ENCODE measurements at places on chromosomes 16 and 17. TPM values are rescaled to one million over a fixed set of nuclear protein-coding genes. Genes with fewer than 3 reads are reported as not detected.

The MYH2 gene
- not detected for total RNA-seq

The MYO15A gene
- total RNA-seq = 0.79 TPM

The VTN gene
- 5.2 TPM for total RNA-seq

DNA sequence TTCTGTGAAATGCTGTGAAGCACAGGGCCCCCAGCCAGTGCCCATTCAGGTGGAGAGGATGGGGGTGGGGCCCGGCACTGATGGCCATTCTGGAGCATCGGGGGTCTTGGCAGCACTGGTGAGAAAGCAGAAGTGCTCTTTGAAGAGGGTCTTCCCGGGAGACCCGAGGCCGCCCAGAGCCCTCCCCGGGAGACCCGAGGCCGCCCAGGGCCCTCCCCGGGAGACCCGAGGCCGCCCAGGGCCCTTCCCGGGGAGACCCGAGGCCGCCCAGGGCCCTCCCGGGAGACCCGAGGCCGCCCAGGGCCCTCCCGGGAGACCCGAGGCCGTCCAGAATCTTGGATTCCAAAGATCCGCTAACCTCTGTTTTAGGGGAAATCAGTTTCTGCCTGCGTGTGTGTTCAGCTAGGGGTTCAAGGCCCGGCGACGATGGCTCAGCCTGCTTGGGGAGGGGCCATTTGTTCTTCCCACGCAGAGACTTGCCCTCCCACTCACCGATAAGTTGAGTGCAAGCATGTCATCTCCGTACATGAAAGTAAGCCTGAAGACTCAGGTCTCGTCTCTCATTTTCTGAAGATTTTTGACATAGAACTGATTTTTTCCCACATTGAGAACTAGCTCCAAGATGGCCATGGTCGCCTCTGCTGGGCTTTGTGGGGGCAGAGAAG is 35.2 kb upstream of the CAPN15 start:
- no peak for DNase-seq
- no peak overlapping the region for H3K4me3 ChIP-seq
- no peaks in the 10 kb centered on the region for H3K27me3 ChIP-seq
- H3K4me1 ChIP-seq = no peaks in the 10 kb centered on the region
- H3K27ac ChIP-seq = no peak overlapping the region

DNA sequence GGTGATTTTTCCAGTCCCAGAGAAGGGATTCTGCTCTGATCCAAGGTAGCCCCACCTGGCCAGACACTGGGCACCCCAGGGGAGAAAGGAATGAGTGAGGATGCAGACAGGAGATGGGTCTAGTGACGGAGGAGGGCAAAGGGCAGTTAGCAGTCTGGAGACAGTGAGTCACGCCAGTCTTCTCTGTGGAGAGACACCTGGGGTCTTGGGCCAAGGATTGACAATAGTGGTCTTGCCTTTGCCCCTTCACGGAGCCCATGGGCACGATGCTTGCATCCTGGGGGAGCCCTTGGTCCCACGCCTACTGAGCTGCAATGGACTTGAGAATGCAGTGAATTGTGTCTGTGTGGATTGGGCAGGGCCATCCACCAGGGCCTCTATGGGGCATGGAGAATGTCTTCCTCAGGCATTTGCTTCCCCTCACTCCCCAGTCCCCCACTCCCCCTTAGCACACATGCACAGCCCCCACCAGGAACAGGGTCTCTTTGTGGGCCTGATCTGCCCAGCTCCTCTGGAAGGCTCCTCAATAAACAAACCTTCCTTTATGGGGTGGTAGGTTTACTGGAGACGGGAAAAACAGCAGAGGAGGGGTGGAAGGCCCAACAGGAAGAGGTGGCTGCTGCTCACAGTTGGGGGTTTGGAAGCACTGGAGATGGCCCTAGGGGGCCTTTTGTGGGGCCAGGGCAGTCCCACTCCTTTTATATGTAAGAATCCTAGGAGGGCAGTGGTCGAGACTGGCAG is 1.4 kb downstream of the CHAD start:
- no peaks in the 10 kb centered on the region for H3K27me3 ChIP-seq
- no peak overlapping the region for H3K27ac ChIP-seq
- no peaks in the 10 kb centered on the region for H3K36me3 ChIP-seq
- H3K4me3 ChIP-seq = no peak overlapping the region
- no peaks in the 10 kb centered on the region for H3K4me1 ChIP-seq

DNA sequence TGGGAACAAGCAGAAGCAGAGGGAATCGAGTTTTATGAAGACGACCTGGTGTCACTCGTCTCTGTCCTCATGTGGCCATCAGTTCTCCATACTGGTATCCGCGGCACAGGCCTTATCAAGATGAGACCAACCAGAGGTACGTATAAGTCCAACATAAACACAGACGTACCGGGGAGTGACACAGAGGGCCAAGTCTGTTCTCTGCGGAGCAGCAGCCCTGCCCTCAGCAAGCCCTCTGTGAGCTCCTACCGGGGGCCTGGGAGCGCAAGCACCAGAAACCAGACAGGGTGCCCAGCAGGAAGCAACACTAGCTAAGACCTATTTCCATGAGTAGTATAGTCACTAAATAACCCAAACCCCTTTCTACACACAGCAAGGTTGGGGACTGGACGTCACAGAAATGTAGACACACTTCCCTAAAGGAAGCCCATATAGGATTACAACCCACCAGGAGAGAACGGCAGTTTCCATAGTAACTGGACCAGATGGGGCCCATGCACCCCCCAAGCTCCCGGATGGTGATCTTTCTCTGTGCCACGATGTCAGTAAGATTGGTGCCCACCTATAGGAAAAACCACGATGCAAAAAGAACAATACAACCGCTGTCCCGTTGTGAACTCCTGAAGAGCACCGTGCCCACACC is 911 bp downstream of the ARL16 start:
- H3K4me3 ChIP-seq = peak overlapping the region; percentile 97
- no peak overlapping the region for H3K27ac ChIP-seq
- no peaks in the 10 kb centered on the region for H3K27me3 ChIP-seq
- H3K36me3 ChIP-seq = peaks cover 7% of the 10 kb centered on the region

DNA sequence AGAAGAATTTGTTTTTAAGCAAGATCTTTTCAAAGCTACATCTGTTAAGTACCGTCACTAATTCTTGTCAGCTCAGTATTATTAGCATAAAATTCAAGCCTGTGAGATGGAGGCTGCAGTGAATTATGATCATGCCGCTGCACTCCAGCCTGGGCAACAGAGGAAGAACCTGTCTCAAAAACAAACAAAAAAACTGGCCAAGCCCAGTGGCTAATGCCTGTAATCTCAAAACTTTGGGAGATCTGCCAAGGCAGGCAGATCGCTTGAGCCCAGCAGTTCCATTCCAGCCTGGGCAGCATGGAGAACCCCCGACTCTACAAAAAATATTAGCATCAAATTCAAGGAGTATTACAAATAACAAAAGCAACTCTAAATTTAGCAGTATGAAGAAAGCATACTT is 88.0 kb downstream of the STXBP4 start:
- DNase-seq = peak; percentile 29
- peaks cover 4% of the 10 kb centered on the region for H3K4me1 ChIP-seq
- no peaks in the 10 kb centered on the region for H3K27me3 ChIP-seq
- no peaks in the 10 kb centered on the region for H3K36me3 ChIP-seq

- H3K4me1 ChIP-seq = no peaks in the 10 kb centered on the region
- no peak for DNase-seq
- H3K27me3 ChIP-seq = no peaks in the 10 kb centered on the region
- H3K4me3 ChIP-seq = no peak overlapping the region
- H3K36me3 ChIP-seq = no peaks in the 10 kb centered on the region
Measured at GRCh38 chr16:47732523-47733111, 271.5 kb downstream of the PHKB start.

GRCh38 chr17:67221062-67221998 is 23.7 kb downstream of the HELZ start:
- no peaks in the 10 kb centered on the region for H3K36me3 ChIP-seq
- no peak overlapping the region for H3K4me3 ChIP-seq
- H3K27ac ChIP-seq = no peak overlapping the region
- no peaks in the 10 kb centered on the region for H3K27me3 ChIP-seq
- H3K4me1 ChIP-seq = peaks cover 6% of the 10 kb centered on the region

GRCh38 chr16:75088216-75088615 is 28.4 kb downstream of the LDHD start:
- no peak overlapping the region for H3K27ac ChIP-seq
- no peaks in the 10 kb centered on the region for H3K36me3 ChIP-seq
- DNase-seq = no peak
- H3K4me3 ChIP-seq = no peak overlapping the region
- peaks cover 3% of the 10 kb centered on the region for H3K4me1 ChIP-seq
- no peaks in the 10 kb centered on the region for H3K27me3 ChIP-seq

- H3K4me3 ChIP-seq = no peak overlapping the region
- H3K4me1 ChIP-seq = no peaks in the 10 kb centered on the region
- DNase-seq = no peak
- H3K27me3 ChIP-seq = no peaks in the 10 kb centered on the region
- no peak overlapping the region for H3K27ac ChIP-seq
Measured at GRCh38 chr16:3748307-3748706, 31.0 kb upstream of the TRAP1 start.

- H3K36me3 ChIP-seq = no peaks in the 10 kb centered on the region
- no peak for DNase-seq
- H3K27ac ChIP-seq = peak overlapping the region; percentile 51
- H3K4me3 ChIP-seq = no peak overlapping the region
Measured at GRCh38 chr17:72715906-72716572, 376.4 kb downstream of the SLC39A11 start.

DNA sequence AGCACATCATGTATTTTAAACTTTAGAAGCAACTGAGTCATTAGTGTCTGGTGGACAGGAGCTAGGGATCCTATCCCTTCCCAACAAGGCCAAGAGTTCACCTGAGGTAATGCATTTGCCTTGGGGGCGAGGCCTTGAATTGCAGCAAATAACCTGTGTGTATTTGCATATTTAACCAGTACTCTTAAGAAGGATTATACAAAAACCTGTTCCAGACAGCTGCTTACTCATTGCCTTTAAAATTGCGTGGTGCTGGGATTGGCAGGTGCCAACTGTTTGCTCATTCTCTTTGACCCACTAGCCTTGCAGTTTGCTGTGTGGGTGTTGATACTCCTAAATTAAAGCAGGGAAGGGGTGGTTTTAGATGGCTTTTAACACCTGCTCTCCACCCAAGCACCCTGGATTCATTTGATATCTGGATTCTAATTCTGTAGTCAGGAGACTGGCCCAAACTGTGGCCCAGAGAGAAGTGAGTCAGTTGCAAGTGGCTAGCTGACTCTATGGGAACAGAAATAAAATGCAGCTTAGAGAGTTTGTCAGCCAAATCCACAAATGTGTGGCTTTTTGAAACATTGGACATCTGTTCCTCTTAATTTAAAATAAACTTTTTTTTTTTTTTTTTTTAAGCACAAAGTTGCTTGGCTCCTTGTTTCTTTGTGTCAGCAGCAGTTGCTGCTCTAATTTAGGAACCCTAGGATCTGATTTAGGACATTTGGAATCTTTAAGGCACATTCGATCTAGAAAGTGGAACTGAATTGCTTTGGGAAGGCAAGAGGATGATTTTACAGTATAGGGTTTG is 46.9 kb downstream of the TUBD1 start:
- peaks cover under 1% of the 10 kb centered on the region for H3K36me3 ChIP-seq
- peak; percentile 69 for DNase-seq
- no peak overlapping the region for H3K4me3 ChIP-seq
- peak overlapping the region; percentile 75 for H3K27ac ChIP-seq

DNA sequence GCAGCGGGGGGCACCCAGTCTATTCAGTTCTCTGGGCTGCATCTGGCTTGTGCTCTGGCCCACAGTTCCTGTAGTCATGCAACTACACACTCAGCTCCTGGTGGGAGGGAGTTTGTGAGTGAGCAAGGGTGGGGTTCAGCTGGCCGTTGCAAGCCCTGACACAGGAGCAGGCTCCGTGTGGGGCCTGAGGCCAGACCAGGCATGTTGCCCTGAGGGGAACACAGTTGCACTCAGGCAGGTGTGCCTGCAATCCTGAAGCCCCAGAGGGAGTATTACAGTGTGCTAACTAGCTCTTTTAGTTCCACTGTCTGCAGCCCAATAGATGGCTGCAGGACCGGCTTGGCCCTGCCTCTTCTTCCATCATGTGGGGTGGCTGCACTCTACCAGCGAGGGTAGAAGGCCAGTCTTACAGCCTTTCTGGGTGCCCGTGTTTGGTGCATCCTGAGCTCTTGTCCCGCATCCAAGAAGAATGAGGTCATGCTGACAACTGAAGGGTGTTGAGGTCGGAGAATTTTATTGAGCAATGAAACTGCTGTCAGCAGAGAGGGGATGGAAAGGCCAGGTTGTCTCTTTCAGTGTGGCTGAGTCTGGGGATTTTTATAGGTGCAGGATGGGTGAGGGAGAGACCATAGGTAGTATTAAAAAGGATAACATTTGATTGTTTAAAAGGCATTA is 49.9 kb upstream of the ELAC2 start:
- no peak for DNase-seq
- H3K4me1 ChIP-seq = no peaks in the 10 kb centered on the region
- no peaks in the 10 kb centered on the region for H3K36me3 ChIP-seq
- no peaks in the 10 kb centered on the region for H3K27me3 ChIP-seq
- H3K4me3 ChIP-seq = no peak overlapping the region

DNA sequence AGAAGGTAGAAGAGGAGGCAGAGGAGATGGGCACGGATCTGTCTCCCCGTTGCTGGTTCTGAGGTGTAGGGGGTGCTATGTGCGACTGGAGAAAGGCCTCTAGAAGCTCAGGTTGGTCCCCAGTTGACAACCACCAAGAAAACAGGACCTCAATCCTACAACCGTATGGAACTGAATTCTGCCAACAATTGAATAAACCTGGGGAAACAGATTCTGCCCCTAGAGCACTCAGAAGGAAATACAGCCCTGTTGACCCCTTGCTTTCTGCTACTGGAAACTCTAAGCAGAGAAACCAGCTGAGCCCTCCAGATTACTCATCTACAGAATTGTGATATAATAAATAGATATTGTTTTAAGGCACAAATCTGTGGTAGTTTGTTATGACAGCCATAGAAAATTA is 313.0 kb upstream of the GOT2 start:
- H3K4me3 ChIP-seq = no peak overlapping the region
- no peaks in the 10 kb centered on the region for H3K27me3 ChIP-seq
- DNase-seq = no peak

GRCh38 chr16:2967211-2967631 is 1.9 kb upstream of the PAQR4 start:
- peaks cover 19% of the 10 kb centered on the region for H3K27me3 ChIP-seq
- DNase-seq = peak; percentile 21
- no peaks in the 10 kb centered on the region for H3K36me3 ChIP-seq
- H3K4me3 ChIP-seq = no peak overlapping the region

Measured in pancreas (tissue), 10 donors.